ENCODE measurements at places on chromosomes 6 and 20.

DNA sequence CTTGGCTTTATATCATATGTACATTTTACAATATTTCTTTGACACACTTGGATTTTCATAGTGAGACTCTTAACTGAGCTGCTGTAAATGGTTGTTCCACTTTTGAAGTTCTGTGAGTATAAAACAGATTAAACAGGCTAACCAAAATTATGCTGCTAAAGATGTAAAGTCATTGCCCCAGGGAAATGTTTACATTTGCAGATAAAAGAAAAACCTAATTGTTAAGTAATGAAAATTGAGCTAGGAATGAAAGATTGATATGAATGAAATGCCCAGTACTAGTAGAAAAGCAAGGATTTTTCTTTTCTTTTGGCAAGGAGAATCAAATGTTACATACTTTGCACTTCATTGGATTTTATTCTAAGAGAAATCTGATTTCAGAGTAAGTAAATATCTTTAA lies 159.4 kb downstream of the IMPG1 start:
- no peak for DNase-seq

GRCh38 chr6:148379966-148380713 lies 37.5 kb downstream of the SASH1 start:
- DNase-seq, result no peak

GRCh38 chr20:5177071-5177470 lies 50.3 kb downstream of the CDS2 start:
- no peak for DNase-seq

- DNase-seq, result no peak
Measured at GRCh38 chr6:49839957-49840356, 26.4 kb downstream of the CRISP1 start.

GRCh38 chr20:22617160-22617559 lies 32.8 kb upstream of the FOXA2 start:
- no peak for DNase-seq

- DNase-seq, result no peak
Measured at GRCh38 chr6:63502156-63502555, 70.1 kb upstream of the LOC128125822 start.

DNA sequence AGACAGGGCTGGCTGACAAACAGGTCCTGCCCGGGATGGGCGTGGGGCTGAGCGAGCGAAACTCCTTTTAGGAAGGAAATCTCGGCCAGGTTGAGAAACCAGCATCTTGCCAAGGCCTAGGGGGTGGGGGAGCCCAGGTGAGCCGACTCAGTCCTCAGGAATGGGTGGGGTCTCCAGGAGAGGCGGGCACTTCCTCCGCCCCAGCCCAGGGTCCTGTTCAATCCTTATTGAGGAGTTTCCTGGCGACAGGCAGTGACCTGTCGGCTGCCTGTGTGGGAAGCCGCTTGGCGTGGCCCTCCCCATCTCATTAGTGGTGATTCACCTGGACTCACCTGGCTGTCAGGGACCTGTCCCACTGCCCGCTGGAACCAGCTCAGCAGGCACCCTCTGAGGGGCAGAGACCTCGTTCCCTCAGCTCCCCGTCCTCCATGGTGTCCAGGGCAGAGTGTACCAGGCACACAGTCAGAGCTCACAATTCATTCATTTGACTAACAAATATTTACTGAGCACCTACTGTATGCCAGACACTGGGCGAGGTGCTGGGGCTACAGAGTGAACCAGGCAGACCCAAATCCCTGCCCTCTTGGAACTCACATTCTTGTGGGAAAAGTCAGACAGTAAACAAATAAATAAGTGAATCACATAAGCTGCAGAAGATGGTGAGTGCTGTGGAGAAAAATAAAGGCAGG lies 51.1 kb downstream of the FGD2 start:
- no peak for DNase-seq

GRCh38 chr20:50101887-50102286 lies 11.1 kb downstream of the UBE2V1 start:
- no peak for DNase-seq

- DNase-seq, result no peak
Measured at GRCh38 chr20:15923030-15923776, 650.0 kb downstream of the KIF16B start.

DNA sequence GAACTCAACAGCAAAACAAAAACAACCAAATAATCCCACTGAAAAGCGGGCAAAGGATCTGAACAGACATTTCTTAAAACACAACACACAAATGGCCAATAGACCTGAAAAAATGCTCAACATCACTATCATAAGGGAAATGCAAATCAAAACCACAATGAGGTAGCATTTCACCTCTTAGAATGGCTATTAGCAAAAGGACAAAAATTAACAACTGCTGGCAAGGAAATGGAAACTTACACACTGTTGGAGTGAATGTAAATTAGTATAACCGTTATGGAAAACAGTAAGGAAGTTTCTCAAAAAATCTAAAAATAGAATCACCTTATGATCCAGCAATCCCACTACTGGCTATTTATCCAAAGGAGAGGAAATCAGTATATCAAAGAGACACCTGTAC lies 20.9 kb downstream of the FAM8A1 start:
- no peak for DNase-seq

- no peak for DNase-seq
Measured at GRCh38 chr6:150212778-150213177, 69.9 kb downstream of the PPP1R14C start.

DNA sequence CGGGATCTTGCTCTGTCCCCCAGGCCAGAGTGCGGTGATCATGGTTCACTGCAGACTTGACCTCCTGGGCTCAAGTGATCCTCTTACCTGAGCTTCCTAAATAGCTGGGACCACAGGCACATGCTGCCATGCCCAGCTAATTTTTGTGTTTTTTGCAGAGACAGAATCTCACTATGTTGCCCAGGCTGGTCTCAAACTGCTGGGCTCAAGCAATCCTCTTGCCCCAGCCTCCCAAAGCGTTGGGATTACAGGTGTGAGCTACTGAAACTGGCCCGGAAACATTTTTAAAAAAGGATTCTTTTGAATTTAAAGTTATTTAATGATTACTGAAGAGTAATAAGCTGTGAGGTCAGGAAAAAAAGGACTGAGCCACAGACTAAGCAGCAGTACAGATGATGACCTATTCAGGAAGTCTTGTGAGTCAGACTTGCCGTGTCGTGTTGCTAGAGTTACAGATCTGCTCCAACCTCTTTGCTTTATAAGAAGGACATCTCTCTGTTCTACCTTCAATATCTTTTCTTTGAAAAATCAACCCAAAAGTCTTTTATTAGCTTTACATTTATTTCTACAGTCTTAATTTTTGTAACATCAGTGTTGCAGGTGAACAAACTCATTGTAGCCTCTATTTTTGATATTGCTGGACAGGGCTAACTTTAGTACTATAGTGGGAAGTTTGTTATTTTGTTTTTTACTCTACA lies 108.7 kb downstream of the NCOA3 start:
- DNase-seq, result peak; percentile 57

DNA sequence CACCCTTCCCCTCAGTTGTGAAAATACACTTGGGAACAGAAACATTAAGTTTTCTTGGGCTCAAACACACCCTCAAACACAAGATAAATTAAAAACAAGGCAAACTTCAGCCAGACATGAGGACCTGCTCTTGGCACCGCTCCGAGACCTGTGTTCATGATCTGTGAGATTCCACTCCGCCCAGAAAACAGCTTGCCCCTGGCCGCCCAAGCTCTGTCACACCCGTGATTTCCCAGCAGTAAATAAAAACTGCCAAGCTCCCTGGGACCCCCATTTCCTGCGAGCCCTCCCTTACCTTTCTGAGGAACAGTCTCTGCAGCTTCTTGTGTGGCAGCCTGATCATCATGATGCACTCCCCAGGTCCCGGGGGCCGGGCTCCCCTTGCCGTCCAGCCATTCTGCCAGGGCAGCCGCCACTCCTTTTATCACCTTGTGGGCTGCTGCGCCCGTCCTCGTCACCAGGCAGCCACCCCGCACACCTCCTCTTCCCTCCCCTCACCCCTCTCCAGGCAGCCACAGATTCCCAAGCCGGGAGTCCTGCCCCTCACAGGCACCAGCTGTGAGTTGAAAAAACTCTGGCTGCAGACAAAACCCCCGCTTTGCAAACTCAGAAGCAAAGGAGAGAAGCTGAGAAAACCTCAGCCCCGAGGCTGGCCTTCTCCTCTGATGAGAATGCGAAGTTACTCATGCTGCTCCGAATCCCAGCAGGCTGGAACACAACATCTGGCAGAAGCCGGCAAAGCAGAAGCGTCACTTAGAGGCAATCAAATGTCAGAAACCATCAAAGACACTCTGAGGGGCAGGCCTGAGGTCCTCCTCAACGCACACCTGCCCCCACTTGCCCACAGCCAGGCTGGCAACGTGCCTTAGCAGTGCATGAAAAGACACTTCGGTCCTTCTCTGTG lies 130.4 kb upstream of the RPS6KA2 start:
- no peak for DNase-seq

- peak; percentile 98 for DNase-seq
Measured at GRCh38 chr20:45910670-45911485, 1.1 kb downstream of the PLTP start.

DNA sequence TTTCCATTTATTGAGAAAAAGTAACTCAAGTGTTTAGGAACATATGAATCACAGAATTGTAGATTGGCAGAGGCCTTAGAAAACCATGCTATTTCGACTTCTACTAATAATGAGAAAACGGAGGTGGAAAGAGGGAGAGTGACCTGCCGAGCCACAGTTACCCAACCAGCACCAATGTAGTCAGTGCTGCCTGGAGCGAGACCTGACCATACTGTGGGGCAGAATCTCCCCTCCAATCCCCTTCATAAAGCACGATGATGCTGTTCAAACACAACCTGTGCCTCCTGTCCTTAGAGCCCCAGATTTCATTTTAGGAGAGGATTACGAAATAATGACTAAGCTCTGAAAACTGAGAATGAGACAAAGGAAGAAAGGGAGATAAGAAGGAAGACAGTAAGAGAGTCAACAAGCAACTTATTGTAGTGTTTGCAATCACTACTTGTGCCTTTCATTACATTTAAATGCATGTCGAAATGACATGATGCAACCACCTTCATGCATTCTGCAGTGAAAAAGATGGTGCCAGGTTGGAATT lies 70.6 kb downstream of the ATXN1 start:
- DNase-seq, result peak; percentile 51

DNA sequence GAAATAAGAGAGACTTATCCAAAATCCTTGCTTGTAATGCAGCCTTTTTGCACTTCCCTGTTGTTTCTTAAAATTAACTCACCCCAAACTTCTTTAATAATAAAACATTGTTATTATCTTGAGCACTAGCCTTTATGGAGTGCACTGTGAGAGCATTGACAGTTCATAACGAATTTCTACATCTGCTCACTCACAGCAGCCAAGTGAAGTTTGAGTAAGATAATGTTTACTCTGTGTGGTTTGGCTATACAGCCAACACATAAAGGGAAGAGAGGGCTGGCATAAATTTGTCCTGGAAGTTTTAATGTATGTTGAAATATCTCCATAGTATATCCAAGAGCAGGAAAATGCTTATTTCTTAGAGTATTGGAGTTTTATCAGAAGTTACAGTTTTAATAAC lies 227.9 kb downstream of the FRK start:
- DNase-seq, result no peak

Data from GM20000 (cell line).